Activated gamma-delta T cell treated with Interleukin-2 at 50 U/mL for 16 hours (primary cell): ENCODE measurements at places on chromosomes 2 and 18.

DNA sequence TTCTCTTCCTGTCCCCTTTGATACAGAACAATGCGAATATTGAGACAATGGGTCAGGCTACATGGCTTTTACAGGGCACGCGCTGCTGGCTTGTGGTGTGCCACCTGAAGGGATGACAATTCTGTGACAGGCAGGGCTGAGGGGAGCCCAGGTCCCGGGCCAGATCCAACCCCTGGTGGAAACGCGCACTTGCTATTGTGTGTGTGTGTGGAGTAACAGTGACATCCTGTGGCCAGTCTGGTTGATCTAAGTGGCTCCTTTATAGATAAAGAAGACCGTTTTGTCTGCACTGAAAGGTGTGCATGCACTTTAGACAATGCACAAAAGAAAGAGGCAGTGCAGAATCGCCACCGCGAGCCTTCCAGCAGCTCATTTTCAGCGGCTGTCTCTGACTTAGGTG is 273.6 kb downstream of the HRH4 start:
- no peak for DNase-seq

DNA sequence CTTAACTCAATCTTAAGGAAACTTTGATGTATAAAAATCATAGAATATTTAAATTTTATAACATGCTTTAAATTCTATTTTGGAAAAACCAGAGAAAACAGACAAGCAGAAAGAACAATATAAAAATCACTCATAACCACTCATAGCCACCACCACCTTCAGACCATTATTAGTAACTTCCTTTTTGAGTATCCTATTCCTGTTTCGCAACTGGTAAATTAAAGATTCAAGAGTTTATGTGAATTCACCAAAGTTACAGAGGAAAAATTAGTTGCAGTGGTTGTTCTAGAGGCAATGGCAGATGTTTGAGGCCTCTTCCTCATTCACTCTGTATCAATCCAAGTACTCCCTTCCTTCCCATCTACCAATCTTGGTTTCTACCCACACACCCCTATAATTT is 49.3 kb upstream of the PROKR1 start:
- no peak for DNase-seq

- no peak for DNase-seq
Measured at GRCh38 chr2:242054406-242054805, 184.9 kb downstream of the RTP5 start.

- DNase-seq, result no peak
Measured at GRCh38 chr2:102025583-102026267, 34.0 kb downstream of the IL1R2 start.

DNA sequence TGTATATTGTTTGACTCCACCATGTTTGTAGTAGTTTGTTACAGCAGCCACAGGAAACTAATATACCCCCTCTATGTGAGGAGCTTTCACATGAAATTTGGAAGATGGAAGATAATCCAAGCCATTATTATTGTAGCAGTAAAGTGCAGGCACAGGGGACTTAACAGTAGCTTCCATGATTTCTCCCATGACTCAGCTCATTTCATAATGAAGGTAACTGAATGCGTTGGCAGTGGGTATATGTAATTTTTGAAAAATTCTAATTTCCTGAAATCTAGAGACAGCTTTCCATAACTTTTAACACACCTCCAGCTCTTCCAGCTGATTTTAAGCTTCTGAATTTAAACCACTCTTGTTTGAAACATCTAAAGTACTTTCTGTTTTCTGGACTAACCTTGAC is 181.2 kb downstream of the NR4A2 start:
- DNase-seq, result no peak

DNA sequence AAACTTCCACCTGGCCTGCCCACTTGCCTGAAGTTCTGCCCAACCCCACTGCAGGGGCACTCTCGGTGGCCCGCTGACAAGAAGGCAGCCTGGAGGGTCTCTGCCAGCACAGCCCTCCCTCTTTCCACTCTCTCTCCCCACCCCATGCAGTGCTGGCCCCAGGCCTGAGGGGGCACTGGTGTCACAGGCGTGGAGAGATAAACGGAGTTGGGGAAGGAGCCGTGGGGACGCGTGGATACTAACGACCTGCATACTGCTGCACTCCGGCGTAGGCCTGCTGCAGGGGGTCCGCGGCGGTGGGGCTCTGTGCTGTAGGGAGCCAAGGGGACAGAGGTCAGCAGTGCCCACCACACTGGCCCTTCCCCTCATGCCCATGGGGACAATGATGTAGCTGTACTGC is 299.3 kb downstream of the CELF4 start:
- DNase-seq, result no peak

DNA sequence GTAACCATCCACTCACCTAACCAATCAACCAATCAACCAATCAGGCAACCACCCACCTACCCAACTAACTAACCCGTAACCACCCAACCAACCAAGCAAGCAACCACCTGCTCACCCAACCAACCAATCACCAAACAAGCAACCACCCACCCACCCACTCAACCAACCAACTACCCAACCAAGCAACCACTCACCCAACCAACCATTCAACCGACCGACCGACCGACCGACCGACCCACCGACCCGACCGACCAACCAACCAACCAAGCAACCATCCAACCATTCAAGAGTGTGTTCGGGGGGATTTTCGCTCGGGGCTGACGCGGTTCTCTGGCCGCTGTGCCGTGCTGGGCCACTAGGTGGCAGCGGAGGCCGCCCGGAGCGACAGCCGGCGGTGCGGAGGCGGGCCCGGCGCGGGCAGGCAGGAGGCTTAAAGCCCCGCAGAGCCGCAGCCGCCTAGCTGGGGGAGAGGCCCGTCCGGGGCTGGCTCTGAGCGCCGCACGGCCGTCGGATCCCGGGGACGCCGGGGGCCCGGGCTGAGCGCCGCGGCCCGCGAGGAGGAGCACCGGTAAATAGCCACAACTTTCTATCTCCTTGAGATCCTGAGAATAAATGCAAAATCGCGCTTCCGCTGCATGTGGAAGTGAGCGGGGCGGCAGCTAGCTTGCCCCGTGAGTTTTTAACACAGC is at the start of gene MC5R:
MC5R (plus strand) TSS at position 443 of the 689 bp plus-strand sequence. CDS start 1,617 bp downstream, outside the sequence.
- peak; percentile 66 for DNase-seq

GRCh38 chr2:221096706-221097567 is 475.2 kb downstream of the EPHA4 start:
- no peak for DNase-seq

GRCh38 chr18:34901299-34901698 is 139.9 kb upstream of the MAPRE2 start:
- DNase-seq, result no peak

DNA sequence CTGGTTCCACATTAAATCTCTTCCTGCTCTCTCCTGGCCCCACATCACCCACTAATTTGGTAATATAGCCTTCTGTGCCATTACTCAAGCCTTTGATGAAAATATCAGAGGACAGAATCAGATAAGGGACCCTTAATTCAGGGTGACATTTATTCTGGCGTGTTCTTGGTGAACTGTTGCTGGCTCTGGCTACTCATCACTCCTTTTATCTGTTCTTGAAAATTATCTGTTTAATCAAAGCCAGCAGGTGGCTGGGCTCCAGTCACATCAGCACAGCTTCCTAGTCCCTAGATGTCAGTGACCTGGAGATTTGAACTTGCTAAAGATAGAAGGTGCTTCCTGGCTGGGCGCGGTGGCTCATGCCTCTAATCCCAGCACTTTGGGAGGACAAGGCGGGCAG is 26.9 kb upstream of the SLC35F6 start:
- DNase-seq, result no peak

- DNase-seq, result no peak
Measured at GRCh38 chr2:159998961-159999360, 63.5 kb downstream of the PLA2R1 start.

DNA sequence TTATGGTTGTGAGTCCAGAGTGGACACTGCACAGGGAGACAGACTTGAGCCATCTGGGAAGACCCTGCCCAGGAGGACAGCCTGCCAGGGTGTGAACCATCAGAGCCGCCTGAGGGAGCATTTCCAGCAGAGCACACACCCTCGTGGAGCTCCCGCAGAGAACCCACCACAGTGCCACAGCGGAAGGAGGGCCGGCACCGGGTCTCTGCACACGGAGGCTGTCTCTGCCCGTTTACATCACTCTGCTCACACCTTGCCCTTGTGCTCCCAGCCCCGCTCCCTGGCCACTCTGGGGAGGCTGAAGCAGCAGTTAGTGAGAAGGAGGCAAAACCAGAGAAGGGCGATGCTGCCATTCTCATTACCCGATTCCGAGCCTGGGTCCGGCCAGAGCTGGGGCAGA is 161.9 kb downstream of the KLHL29 start:
- DNase-seq, result no peak

DNA sequence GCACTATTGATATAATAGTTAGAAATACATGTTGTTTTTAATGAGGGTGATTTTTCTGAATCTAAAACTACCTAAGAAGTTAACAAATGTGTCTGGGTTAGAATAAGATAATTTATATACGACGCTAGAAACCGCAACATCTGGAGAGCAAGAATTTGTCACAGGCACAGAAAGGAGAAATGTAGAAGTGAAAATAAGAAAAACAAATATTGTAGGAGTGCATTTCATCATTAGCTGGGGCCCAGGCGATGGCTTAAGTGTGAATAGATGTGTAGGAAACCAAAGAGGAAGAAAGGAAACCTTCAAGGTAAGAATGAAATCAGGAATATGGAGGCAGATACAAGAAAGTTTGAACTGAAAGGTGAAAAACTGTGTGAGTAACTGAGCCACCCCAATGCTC is 90.3 kb downstream of the LRP2 start:
- no peak for DNase-seq

DNA sequence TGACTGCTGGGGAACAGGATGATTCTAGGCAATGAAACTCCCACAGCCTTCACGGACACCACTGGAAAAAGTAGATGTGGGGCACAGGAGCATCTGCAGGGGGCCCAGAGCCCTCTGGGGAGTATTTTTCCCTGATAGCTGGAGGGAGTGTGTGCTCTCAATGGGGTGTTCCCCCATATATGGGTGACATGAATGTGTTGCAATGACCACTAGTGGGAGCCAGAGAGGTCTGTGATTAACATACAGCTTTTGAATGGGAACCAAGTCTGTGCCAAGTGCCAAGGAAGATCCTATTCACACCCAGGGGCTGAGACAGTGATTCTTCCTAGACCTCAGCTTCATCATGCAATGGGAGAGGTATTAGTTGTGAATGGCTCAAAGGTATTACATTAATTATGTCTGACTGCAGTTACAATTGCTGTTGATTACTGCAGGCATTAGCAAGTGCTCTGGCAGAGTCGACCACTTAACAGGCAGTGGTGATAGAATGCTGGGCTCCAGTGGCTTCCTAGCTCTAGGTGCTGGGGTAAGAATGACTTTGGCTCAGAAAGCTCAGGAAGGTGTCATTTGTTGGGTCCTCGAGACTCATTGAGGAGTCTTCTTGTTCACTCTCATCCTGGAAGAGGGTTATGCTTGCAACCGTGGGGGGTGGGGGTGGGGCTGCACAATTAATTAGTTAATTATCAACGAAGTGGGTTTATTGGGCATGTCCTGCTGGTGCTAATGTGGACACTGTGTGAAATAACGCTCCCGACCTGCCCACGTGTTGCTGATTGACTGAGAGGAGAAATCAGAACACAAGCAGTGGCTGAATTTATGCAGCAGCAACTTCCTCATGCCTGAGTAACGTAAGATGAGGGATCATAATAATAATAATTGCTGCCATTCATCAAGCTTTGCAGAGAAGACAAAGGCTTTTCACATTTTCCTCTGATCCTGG is 194.1 kb downstream of the CLIP4 start:
- peak; percentile 46 for DNase-seq

- no peak for DNase-seq
Measured at GRCh38 chr2:222554517-222554916, 101.4 kb downstream of the FARSB start.

GRCh38 chr2:42191285-42192009 is 22.3 kb downstream of the EML4 start:
- no peak for DNase-seq

DNA sequence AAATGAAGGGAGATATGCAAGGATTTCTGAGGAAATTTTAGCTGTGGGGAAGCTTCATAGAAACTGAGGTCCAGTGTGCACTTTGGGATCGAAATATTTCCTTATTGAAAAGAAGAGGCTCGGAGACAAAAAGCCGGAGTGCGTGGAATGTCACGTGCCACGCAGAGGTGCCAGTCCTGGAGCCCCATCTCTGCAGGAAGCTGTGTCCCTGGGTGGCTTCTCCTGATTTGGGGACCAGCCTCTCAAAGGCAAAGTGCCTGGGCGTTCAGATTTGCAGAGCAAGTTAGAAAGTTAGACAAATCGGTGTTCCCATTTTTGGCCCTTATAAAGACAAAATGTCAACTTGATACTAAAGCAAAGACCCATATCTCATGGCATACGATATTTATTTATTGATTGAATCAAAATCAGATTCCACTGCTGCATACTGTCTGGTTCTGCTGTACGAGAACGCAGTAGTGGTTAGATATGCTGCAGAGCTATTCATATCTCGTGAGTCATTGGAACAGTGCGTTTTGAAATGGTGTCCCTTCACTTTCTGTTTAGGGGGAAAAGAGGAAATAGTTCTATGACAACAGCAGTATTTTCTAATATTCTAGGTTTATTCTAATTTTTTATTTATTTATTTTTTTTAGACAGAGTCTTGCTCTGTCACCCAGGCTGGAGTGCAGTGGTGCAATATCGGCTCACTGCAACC is 9.1 kb upstream of the ATG16L1 start:
- DNase-seq, result no peak

GRCh38 chr2:120109186-120110061 is 96.5 kb downstream of the EPB41L5 start:
- no peak for DNase-seq
